Activated CD4-positive, CD25-positive, alpha-beta regulatory T cell treated with anti-CD3 and anti-CD28 coated beads, Interleukin-2, amount 50 U/mL, for 24 hours (primary cell): ENCODE measurements at places on chromosomes 4 and X.

DNA sequence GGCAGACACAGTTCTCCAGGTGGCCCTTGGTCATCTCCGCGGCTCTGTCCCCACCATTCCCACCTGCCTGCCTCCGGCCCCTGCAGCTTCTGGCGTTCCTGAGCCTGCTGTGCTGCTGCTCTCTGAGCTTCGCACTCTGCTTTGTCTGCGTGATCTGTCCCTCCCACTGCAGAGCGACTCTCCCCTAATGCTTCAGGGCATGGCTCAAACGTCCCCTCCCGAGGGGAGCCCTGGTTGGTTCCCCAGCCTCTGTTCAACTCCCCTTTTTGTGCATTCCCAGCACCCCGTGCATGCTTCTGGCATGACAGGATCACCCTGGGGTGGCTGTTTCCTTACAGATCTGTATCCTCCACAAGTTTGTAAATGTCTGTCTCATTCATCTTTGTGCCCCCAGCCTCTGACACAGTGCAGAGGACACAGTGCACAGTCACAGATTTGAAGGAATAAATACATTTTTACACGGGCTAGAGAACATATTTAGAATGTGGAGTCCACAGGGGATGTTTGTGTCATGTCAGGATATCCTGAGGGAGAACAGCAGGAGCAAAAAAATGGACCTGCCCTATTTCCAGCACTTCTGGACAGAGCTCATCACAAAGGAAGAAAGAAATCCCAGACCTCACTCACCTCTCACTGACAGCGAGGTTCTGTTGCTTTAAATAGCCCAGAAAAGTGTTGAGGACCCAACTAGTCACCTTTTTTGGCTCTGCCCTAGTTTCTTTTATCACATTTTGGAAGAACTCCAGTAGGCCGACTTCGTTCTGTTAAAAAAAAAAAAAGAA, 72.6 kb downstream of the GATB start:
- no peak for ATAC-seq

DNA sequence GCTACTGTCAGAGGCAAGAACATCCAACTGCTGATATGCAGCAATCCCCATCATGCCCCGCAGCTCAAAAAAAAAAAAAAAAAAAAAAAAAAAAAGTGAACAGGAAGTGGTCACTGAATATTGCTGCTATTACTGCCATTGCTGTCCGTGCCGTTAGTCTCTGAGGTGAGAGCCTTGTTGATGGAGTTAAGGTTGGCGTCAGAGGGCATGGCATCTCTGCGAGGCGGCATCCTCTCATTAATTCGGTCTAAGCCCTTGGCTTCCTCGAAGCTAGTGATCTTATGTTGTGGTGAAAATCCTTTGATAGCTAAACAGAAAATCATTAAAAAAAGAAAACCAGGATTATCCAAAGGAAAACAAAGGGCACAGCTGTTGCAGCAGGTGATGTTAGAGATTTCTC, 321.6 kb downstream of the PPP3CA start:
- ATAC-seq: no peak

GRCh38 chrX:1172496-1172895, 40.0 kb downstream of the CRLF2 start:
- no peak for ATAC-seq

DNA sequence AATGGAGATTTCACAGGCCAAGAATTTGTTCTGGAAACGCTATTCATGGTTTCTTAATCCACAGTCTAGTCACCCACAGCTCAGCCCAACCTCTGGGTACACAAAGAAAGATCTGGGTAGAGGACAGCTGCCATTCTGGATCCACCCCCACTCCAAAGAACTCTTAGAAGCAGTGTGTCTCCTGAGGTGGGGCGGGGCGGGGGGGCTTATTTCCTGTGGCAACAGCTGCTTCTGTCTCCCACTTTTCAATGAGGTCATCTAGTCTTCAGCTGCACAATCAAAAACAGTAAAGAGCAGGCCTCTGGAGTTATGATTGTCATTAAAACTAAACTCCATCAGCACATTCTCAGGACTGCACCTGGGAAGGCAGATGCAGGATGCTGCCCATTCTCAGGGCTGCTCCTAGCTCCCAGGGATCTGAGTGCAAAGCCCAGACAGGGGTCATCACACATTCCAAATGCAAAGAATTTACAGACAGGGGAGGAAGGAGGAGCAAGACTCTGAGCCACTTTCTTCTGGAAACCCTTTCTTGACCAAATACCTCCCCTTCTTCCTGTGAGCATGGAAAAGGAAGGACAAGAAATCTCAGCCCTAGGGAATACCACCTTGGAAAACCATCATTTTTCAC, 207.3 kb downstream of the HS6ST2 start:
- no peak for ATAC-seq

GRCh38 chr4:4233610-4234009, 6.9 kb upstream of the OTOP1 start:
- no peak for ATAC-seq

DNA sequence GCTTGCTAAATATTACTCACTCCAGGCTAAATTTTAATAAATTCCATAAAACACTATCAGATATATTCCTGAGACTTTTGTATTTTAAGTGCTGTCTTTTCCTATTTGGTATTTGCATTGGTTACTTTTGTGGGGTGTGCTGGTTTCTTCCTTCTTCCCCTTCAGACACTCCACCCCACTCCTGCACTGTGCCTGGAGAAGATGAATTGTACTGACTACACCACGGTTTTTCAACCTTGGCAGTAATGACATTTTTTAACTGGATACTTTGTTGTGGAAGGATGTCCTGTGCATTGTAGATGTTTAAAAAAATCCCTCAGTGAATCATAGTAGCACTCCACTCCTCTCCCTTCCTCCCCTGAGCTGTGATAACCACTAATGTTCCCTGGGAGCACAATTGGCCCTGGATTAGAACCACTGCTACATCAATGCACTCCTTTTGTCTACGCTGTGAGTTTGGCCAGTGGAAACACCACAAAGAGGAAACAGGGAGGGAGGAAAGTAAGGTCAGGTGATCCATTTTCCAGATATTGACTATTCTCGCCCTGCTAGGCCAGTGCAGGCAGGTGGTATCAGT, 36.3 kb downstream of the SNCA start:
- ATAC-seq: no peak

DNA sequence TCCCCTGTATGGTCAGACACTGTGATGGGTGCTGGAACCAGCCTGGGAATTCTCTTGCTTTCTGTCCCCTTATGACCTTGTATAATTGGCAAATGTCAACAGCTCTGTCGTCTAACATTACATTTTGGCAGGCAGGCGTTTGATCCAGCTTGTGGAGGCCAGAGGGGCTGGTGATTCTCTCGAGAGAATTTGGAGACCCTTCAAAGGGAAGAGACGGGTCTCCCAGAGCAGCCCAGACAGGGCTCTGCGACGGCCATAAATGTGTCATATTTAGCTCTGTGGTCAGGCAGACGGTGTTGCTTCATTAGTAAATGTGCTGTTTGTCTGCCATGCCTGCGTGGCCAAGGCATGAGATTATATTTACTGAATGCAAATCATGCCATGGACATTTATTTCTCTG, 68.7 kb downstream of the SORCS2 start:
- ATAC-seq: no peak

DNA sequence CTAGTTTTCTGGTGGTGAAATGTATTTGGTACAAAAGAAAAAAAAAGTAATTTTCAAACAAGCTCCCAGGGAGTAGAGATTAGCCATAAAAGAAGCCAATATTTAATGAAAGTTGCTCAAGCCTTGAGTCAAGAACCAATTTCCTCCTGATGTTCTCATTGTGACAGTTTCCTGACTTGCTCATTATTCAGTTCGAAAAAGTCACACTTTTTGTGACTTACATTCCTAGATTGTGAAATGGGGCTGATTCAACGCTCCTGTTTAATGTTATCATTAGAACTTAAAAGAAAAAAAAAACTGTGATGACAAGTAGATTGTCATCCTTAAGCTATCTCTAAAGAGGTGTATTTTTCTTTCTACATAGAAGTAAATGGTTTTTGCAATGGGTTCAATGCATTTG, 122.6 kb upstream of the BMPR1B start:
- ATAC-seq: no peak

GRCh38 chr4:113049421-113050370, at the start of gene ANK2:
TSS of gene ANK2 (plus strand) at chr4:113049653. CDS start at chr4:113049729, 76 bp downstream.
- no peak for ATAC-seq

- no peak for ATAC-seq
Observed at GRCh38 chr4:7674706-7675105, 240.0 kb upstream of the PSAPL1 start.

DNA sequence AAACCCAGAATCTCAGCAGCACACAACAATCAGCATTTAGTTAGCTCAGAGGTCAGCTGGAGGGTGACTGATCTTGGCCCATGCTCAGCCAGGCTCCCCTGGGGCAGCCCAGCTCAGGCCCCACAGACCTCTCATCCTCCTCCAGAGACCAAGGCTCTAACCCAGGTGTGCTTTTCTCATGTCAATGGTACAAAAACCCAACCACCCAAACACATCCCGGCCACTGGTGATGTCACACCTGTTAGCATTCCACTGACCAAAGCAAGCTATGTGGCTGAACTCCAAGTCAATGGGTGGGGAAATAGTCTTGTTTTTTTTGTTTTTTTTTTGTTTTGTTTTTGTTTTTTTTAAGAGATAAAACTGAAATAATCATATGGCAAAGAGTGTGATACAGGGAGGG, 77.5 kb downstream of the CYTL1 start:
- no peak for ATAC-seq

GRCh38 chr4:120754590-120754989, 167.9 kb downstream of the PRDM5 start:
- ATAC-seq: no peak

- ATAC-seq: no peak
Observed at GRCh38 chr4:145935253-145936141, 3.1 kb downstream of the ZNF827 start.

DNA sequence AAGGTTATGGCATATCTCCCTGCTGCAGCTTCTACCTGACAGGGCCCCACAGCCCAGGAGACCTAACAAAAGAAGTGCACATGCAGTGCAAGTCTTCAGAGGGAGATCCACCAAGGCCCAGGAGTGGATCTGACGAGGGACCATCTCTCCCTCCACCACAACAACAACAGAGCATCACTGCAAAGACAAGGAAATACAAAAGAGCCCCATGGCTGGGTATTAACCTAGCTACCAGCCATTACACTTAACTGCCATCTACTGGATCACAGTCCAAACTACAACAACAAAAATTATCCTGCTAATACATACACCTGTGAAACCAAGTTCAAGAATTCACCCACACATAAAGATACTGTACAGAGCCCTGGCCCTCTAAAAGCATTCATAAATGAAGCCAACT, 280.2 kb upstream of the SLC7A11 start:
- no peak for ATAC-seq

DNA sequence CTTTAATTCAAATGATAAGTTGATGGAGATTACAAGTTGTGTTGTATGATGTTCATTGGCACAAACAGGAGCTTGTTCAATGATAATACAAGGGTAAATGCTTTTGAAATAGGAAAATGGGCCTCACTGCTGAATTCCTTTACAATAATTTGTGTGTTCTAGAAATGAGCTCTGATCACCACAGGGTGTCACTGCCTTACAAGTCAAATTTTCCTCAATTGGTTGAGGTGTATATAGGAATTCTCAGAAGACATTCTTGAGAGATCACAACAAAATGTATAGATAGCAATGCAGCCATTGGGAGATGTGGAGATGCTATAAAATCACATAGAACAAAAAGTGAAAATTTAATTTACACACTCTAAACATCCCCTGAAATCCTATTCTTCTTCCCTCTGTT, 49.6 kb downstream of the KLF8 start:
- no peak for ATAC-seq
